ENCODE measurements at places on chromosomes 5 and 9.

GRCh38 chr5:143649937-143650621, 161.9 kb upstream of the HMHB1 start:
- DNase-seq = no peak

DNA sequence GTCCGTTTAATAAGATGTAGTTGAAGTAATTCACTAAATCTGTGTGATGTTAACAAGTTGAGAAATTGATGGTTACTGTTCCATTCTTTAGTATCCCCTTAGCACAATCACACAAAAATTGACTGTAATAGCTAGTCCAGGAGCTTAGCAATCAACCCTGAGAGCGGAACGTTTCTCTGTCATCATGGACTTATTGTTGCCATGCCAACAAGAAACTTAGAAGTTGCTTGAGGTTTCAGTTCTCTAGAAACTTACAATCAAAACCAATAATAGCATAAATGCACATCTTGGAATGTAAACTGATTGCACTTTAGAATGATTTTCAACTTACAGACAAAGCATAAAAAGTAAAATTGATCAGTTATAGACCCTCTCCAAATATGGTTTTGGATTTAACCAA, 125.4 kb upstream of the ANKH start:
- DNase-seq = no peak

DNA sequence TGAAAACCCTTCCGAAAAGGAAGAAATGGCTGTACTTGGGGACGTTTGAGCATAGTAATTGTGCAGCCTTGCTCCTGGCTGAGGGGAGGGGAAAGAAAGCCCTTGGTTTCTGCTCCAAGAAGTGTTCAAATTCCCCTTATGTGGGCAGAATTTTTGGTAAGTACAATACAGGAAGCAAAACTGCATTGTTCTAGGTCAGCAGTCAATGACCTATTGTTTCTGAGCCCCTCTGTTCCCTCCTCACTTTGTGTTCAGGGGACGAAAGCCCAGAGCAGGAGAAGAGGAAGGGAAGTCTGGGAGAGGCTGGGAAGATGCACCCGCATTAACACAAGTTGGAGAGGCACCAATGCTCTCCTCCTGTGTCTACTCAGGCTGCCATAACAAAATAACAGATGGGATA, 11.9 kb downstream of the BASP1 start:
- no peak for DNase-seq

DNA sequence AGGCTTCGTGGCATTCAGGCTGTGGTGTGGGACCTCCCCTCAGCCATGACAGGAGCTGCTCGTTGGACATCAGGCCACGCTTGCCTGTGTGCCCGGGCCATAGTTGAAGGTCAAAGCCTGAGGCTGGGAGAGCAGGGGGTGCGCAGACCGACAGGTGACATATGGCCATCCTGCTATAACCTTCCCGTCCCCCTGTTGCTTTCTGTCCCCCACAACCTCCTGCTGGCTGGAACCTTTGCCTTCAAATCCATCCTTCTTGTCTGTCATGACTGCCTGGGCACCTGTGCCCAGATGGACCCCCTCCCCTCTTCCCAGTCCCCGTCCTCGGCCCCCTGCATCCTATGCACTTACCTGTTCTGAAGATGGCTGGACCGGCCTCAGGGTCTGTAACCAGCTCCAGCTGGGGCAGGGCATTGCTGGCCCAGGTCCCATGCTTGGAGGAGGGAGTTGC, 83.2 kb downstream of the WNK2 start:
- no peak for DNase-seq
